ENCODE measurements at places on chromosomes 1 and 21.

GRCh38 chr1:212935387-212935981, 14.9 kb upstream of the VASH2 start:
- no peak for DNase-seq

- DNase-seq = no peak
Measured at GRCh38 chr1:72023063-72023930, 259.0 kb downstream of the NEGR1 start.

DNA sequence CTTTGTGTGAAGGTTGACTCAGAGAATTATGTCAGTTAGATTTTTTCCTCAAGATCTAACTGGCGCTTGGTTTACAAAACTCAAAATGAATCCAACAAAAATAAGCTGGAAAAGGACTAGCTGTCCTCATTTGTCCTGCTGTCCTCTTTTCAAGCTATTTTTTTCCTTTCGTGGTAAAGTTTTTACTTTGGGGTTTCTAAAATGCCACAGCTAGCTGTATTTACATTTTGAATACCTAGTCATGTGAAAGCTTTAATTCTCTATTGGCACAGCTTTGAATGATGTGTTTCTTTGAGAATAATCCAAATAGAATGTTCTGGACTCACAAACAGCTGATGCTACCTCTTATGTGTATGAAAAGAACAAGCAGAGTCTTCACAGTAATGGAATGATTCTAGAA, 673.6 kb upstream of the NR5A2 start:
- no peak for DNase-seq

DNA sequence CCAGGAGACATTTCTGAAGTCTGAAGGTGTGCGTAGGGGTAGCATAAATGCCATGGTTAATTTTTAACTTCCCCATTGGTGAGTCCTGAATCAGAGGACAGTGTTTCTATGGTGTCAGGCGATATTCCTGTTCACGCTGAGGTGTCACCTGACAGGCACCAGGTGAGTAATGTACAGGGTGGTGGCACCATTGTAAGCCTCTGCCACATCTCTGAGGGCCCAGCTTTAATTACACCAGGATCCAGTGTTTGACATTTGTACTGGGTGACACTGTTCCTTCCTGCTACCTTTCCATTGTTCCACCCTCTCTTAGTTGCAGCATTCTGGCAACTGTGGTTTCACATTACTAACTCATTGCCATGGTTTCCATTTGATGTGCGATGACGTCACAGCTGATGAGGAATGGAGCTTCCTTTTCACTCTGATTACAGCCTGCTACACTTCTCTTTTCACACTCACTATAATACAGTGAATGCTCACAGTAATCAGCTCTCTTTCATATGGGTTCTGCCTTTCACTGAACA, 40.6 kb upstream of the MARK1 start:
- peak; percentile 94 for DNase-seq

DNA sequence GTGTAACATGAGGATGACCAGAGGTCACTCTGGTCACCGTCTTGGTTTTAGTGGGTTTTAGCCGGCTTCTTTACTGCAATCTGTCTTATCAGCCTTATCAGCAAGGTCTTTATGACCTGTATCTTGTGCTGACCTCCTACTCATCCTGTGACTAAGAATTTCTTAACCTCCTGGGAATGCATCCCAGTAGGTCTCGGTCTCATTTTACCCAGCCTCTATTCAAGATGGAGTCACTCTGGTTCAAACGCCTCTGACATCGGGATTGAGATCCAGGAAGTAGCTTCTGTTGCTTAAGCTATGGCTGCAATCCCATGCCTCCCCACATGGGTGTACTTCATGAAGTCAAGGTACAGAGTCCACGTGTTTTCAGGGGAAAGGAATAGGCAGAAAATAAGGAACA, 19.9 kb downstream of the FMN2 start:
- DNase-seq = no peak

DNA sequence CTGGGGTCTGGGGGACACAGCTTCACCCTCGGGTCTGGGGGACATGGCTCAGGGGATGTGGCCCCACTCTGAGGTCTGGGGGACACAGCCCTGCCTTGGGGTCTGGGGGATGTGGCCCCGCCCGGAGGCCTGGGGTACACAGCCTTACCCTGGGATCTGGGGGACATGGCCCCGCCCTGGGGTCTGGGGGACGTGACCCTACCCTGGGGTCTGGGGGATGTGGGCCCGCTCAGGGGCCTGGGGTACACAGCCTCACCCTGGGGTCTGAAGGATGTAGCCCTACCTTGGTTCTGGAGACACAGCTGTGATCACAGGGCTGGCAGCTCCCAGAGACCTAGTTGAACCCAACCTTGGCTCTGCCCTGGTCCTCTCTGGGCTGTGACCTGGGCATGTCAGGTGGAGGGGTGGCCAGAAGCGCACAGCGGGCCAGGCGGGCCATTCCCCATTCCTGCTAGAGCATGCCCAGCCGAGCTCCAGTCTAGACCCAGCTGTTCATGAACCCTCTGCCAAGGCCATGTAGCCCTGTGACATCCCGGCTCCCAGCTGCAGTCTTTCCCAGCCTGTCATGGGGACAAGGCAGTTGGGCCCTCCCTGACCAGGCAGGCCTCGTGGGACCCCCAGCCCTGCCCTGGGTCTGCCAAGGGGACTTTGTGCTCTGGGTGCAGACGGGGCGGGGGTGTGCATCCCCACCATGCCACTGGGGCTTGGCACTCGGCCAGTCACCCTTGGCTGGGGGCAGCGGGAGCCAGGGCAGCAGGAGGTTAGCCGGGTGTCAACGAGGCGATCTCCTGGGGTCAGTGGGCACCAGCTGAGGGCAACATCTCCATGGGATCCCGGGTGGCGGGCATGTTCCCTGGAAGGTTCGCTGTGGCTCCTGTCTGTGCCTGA, 43.9 kb downstream of the WNT9A start:
- no peak for DNase-seq

GRCh38 chr1:206947255-206947654, 989 bp upstream of the PIGR start:
- DNase-seq = no peak

DNA sequence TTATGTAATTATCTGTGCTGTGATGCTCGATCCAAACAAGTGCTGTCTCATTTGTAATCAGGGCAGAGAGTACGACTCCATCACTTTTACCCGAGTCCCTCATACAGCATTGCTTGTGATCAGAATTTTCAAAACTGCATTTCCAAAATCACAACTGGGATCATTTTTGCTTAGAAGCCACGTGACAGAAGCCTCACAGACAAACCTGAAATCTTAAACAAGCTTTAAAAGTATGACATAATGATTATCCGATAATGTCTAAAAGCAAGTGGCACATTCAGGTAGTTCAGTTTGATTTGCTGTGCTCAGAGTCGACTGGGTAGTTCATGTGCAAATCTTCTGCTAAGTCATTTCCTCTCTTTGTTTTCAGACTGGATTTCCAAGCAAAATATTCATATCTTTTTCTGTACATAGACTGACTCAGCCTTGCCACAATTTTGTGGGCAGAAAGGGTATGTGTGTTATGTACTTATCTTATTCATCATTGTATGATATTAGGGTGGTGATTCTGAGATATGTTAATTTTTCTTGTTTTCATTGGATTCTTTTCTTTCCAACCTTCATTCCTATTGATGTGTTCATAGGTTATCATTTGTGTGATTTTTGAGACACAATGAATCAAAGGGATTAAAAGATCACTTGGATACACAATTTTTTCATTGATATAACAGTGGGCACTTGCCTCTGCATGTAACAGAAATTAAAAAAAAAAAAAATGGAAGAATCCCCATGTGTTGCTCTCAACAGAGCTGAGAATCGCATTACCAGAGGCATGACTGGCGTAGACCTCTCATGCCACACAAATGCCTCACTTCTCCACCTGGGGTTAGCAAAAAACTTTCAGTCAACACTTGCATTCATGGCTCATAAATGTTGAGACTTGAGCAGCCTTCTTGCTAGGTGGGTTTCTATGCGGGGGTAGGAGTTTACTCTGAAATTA, 355.7 kb downstream of the LTN1 start:
- DNase-seq = peak; percentile 80

- DNase-seq = no peak
Measured at GRCh38 chr1:216181590-216181989, 241.7 kb downstream of the USH2A start.

GRCh38 chr1:27666791-27667254, 5.2 kb downstream of the IFI6 start:
- DNase-seq = no peak

GRCh38 chr1:234544087-234544579, 65.2 kb upstream of the TARBP1 start:
- peak; percentile 68 for DNase-seq

DNA sequence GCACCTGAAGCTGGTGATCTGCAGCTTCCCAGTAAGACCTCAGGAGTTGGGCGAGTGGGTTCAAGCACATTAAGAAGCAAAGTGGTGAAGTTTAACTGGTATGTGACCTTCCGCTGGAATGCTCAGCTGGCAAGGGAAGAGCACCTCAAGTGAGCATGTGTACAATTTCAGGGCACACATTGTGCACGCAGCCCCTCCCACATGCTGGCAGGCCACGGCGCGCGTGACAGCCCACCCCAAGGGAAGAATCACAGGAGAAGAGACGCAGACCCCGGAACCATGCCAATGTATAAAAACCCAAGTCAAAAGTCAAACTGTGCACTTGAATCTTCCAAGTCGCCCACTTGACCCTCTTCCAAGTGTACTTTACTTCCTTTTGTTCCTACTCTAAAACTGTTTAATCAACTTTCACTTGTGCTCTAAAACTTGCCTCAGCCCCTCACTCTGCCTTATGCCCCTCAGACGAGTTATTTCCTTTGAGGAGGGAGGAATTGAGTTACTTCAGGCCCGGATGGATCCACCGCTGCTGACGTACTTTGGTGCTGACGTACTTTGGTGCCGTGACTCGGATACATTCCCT, 20.0 kb downstream of the LRRC3 start:
- DNase-seq = no peak

DNA sequence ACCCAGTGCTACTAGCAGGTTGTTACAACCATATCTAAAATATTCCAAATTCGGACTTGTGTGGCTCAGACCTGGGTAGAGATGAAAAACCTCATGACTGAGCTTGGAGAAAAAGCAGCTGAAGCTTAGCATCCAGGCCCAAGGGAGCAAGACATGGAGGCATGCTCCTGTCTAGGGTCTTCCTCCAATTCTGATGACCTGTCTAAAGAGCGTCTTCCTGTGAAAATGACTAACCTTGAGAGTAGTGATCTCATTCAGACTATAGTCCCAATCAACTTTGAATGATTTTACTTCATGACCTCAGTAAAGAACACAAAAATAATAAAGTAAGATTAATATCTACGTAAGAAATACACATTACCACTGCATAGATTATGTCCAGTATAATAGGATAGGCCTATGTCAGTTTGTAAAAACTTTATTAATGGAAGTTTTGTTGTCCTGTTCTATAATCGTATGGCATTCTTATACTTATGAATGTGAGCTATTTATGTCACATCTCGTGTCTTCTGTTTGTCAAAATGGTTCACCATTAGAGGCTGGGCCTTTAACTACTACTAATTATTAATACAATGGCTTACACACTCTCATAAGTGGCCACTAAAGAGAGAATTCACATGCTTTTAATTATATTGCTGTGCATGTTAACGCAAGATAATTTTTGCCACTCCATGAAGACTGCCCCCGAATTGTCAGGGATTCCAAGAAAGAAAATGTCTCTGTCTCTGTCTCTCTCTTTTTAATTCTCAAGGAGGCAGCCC, 201.3 kb downstream of the NCAM2 start:
- DNase-seq = no peak

DNA sequence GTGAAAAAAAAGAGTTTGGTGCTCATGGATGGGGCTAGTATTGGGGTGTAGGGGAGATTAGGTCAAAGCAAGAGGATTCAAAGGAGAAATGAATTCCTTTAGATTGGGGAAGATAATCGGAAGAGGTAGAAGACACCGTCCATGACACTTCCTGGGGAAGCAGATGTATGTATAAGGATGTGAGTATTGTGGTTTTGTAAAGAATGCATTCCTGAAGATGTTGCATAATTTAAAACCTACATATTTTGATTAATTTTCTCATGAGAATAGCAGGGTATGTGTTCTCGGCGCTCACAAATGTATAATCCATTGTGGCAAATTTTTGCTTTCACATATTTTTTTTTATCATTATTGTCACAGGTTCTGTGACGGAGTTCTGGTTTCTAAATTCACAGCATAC, 5.5 kb upstream of the LGALS8 start:
- DNase-seq = no peak

- DNase-seq = no peak
Measured at GRCh38 chr1:9349331-9349851, 56.7 kb downstream of the SPSB1 start.

GRCh38 chr1:6904476-6905170, 119.4 kb downstream of the CAMTA1 start:
- DNase-seq = no peak

DNA sequence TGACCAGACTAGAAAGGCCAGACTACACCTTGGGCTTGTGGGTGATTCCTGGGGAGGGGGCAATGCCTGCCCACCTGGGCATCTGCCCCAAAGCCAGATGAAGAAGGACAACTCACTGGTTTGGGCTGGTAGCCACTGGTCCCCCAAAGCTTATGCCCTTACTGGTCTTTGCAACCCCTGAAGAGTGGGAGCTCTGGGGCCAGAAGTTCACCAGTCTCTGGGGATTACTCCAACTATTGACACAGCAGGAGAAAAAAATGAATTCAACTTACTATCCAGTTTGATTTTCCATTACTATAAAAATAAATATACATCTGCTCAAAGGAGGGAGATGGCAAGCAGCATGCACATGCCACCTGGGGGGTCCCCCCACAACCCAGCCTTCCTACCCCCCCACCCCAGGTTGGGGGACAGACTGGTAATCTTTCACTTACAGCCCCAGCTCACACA, 2.6 kb downstream of the AHDC1 start:
- no peak for DNase-seq

DNA sequence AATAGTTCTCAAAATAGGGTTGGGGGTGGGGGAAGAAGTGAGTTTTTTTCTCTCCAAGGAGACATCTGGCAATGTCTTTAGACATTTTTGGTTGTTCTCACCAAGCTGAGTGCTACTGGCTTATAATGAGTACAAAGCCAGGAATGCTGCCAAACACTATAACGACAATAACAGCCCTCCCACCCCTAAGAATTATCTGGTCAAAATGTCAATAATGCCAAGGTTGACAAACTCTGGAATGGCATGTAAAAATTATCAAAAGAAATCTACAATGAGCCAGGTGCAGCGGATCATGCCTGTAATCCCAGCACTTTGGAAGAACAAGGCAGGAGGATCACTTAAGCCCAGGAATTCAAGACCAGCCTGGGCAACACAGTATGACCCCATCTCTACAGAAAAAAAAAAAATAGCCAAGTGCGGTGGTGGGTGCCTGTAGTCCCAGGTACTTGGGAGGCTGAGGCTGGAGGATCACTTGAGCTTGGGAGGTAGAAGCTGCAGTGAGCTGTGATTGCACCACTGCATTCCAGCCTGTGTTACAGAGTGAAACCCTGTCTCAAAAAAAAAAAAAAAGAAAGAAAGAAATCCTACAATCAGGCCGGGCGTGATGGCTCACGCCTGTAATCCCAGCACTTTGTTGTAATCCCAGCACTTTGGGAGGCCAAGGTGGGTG, 2.5 kb downstream of the ATP5PF start:
- DNase-seq = peak; percentile 0

DNA sequence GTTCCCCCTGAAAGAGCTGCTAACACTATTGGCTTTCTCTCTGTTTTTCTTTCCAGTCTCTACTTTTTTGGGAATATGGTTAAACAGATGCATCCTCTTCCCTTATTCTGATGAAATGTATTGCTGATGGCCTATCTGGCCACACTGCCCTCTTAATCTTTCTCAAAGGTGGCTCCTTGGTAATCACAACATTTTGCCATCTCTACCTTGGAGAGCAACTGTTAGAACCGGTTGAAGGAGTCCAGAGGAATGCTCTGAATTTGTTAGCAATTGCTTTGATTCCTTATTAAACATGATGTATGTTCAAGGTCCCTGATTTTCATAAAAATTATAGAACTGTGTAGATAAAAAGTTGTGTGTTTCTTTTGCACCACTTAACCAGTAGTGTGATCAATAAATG, 50.1 kb upstream of the ARID1A start:
- no peak for DNase-seq
